ENCODE measurements at places on chromosomes 5 and 9.

DNA sequence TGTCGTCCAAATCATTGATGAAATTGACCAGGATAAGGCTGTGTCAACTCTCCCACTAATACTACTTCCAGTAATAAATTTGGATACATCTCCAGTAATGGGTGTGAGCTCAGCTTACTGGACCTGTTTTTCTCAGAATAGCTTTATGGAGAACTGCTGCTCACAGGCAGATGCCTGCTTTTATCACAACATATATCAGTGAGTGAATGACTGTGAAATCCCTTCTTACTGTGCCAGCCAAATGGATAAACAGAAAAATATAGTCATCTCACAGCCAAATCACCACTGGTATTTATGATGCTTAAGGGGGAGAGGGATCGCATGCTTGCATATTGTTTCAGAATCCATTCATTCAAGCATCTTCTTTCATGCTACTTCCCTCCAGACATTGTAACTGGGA, 148.4 kb upstream of the PAPPA start:
- DNase-seq = peak; percentile 66

GRCh38 chr9:81759680-81760215, 70.4 kb upstream of the TLE1 start:
- peak; percentile 88 for DNase-seq

DNA sequence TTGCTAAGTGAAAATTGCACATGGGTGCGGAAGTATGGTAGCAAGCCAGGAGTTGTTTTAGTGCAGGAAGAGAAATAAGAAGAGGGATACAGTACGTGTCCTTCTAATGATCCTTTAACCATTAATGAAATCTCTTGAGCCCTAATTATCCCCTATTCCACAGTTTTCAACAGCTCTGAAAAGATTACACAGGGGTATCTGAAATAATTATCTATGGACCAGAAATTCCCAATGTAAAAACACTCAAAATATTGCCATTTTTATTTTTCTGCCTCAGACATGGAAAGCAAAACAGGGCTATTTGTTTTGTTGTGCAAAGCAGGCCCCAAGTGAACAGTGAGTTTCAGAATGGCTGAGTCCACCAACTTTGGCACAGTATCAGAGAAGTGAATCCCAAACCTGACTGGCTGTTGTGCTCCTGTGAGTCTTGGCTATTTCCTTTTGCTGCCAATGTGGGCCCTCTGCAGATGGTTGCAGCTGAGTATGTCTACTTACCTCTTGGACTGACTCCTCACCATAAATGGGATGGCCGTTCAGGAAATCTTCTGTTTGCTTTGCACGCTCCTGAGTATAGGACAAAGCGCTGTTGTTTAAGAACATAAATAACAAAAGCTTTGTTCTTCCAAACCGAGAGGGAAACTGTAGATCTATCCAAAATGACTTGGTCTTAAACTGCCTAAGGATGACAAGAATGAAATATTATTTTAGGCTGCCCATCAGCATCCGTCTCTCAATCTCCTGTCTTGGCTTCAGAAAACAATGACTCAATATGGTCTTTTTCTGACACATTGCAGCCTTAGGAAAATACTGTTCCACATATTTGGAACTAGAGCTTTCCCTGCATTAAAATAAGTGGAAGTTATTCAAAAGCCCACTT, 204.1 kb downstream of the DEPDC1B start:
- no peak for DNase-seq

GRCh38 chr5:173420108-173420507, 91.9 kb upstream of the STC2 start:
- DNase-seq = no peak

DNA sequence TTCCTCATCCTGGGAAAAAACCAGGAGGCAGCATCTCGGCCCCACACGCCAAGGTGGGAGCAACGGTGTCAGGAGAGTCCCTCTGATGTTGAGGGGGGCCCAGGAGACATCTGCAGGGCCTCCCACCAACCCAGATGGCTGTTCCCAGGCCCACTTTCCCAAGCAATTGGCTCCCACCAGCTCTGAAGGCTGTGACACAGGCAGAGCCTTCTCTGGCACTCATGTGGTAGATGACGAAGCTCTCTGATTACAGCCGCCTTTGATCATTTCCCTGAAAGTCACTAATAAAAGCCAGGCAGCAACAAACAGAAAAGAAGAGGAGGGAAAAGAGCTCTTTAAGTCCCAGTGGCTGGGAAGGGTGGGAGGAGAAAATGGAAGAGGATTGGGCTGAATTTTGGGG, 226.5 kb downstream of the CDK5RAP2 start:
- DNase-seq = peak; percentile 44

GRCh38 chr5:167943343-167943742, 348.1 kb upstream of the WWC1 start:
- peak; percentile 39 for DNase-seq

DNA sequence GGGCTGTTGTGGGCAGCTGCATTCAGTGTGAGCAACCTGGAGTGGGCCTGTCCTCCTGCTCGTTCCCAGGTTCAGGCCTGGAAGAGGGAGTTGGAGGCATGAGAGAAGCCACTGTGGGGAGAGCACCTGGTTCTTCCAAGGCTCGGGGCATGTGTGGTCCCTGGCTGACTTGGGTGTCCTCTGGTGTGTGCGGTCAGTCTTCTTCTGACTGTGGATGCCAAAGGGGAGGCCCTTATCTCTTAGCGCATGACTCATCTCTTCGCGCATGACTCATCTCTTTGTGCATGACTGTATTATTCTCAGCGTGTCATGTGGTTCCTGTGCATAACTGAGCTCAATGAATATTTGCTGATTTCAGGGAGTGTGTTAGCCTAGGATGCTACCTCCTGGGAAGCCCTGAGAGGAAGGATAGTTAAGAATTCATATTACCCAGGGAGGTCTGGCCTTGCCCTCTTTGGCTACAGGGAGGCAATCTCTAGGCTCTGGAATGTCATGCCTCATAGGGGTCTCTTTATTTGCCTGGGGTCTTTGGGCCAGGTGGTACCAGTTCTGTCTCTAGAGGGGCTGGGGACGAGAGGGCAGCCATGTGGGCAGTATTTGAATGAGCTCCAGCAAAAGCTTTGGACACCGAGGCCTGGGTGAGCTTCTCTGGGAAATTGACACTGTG, 188.7 kb downstream of the HSPA4 start:
- DNase-seq = peak; percentile 75

DNA sequence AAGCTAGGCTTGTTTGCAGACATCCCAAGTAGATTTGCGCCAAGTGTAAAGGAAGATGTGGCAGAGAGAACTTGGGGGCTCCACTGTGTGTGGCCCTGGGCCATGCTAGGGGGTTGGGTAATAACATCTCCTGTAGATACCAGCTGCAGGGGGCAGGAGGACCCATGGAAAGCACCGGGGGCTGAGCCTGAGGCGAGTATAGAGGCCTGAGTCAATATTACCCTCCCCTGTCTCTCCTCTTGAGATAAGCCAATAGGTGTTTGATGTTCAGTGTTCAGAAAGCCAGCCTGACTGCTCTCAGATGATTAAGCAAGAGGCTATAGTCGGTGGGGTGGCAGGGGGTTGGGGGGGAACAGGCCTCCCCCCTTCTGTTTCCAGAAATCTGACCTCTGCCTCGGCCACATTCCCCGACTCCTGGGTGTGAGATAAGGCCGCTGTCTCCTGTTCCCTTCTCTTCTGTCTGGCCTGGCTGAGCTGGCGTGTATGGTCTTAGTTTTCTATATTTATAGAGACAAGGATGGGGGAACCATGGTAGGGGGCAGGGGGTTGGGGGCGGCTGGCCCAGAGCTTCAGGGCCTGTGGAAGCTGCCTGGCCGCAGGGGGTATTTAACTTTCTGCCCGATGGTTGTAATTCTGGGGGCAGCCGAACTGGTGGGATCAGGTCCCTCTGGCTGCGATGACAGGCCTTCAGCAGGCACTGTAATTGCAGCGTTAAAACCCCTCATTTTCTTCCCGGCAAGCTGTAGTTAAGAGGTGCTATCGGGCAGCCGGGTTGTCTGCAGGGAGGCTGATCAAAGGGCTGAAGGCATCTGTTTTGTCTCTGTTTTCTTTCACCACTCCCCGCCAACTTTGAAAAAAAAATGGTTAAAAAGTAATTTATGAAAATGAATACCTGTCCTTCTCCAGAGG, 292.0 kb downstream of the NSG2 start:
- DNase-seq = no peak

- peak; percentile 98 for DNase-seq
Observed at GRCh38 chr5:141878711-141879425, 658 bp upstream of the PCDH1 start.

GRCh38 chr9:107216329-107216728, 66.8 kb upstream of the RAD23B start:
- DNase-seq = no peak

GRCh38 chr5:80216753-80217596, 38.9 kb downstream of the SERINC5 start:
- DNase-seq = no peak

DNA sequence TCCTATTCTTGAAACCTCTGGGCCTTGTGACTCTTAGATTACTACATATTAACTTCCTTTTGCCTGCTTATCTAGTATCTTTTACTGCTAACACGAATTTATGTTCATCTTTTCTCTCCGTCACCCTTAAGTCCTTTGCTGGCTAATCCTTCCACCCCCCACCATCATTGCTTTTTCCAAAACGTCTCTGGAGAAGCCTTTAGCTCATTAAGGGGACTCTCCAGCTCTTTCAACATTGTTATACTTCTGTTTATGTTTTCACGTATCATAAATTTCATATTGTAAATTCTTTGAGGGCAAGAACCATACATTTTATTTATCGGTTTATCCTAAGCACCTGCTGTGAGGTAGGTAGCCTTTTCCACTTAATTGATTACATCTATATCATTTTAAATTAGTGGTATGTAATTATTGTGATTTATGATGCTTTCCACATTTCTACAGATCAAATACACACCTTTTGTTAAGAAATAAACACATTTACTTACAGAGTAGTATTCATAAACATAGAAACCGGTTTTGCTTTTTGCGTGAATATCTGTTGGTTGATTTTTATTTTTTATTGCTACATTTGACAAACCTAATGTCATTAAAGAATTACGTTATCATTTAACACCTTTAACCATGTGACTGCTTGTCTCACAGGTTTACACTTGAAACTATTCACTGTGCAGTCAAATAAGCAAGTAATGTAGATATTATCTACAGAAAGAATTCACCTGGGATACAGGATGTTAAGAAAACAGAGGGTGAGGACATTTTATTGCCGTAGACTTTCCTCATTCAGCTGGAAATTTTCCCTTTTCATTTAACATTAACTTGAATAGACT, 15.4 kb upstream of the SNX2 start:
- no peak for DNase-seq

GRCh38 chr9:128689293-128689774, 312 bp downstream of the SET start:
- DNase-seq = no peak

DNA sequence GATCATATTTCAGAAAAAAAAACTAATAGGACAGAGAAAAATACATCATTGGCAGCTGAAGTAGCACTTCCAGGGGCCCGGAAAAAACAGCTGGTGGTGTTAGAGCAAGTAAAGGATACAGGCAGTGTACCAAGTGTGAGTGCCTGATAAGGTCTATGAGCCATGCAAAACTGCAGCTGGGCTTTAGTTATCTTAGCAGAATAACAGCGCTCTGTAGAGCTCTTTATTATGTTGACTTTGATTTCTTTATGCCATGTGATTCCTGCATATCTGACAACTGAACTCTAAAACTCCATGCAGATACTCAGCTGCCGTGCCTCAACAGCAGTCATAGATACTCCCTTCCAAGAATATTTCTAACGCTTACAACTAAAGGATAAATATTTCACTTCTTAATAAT, 119.5 kb downstream of the CAAP1 start:
- DNase-seq = no peak

GRCh38 chr5:14241141-14241540, 98.0 kb downstream of the TRIO start:
- DNase-seq = no peak

DNA sequence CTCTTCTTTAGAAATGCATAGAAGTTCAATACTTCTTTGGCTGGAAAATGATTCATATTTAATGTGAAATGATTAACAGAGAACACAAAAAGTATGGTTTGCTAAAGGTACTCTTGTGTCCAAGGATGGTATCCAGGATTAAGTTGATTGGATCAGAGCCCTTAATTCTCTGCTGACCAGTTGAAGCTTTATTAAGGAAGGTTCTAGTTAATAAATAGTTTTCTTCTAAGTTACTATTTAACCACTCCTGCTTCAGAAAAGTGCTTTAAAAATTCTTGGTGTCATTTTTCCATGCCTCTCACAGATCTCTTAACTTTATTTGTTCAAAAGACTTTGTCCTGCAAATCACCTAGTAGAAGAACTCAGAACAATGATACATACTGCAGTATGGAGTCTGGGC, 134.3 kb downstream of the MEF2C start:
- no peak for DNase-seq

DNA sequence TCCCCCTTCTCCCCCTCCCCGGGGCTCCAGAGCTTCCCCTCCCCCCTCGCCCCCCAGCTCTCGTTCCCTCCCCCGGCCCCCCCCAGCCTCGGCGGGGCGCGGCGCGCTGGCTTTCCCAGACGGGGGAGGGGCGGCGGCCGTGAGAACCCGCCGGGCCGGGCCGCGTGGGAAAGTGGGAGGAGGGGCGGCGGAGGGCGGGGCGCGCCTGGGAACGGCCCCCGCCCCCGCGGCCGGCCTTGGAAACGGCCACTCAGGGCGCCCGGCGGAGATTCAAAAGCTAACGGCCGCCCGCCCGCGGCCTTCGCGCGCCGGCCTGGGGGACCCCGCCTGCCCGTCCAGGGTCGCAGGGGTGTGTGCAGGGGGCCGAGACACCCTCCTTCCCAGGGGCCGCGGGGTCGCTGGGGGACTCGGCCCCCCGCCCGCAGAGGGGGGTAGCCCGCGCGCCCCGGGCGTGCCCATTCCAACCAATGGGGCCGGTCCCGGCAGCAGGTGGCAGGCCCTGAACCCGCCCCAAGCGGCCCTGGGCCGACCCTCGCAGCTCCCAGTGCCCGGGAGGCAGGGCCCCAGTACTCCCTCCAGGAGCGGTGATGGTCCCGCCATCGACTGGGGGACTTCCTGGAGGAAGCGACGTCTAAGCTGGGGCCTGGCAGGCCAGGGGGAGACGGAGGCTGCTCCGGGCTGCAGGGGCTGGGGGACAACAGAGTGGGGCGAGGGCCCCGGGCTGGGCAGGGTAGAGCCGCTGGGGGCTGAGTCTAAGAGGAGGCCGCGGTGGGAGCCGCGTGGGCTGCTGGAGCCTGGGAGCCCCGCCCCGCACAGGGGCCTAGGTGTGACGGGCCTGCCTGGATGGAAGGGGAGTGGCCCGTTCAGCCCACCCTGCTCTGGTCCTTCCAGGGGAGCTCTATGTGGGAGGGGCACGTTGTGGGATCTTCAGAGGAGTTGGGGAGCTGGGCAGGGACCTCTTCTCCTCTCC, 14.2 kb upstream of the NRARP start:
- peak; percentile 55 for DNase-seq

Data from adipocyte (in vitro differentiated cells).